ENCODE measurements at places on chromosomes 7 and 10.

DNA sequence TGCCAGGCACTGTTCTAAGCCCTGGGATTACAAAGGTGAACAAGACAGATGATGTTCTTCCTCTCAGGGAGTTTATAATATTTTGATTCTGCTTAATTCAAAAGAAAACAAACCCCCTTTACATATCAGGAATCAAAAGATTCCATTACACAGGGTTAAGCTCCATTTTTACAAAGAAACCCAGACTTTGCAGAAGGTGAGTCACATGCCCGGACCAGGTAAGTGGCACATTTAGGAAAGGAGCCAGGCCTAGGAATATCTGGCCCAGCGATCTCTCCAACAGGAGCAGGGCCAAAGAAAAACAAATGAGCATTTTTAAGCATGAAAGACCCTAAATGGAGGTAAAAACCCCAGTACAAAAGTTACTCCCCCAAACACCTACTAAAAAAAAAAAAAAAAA lies 1.1 kb downstream of the STN1 start:
- DNase-seq = no peak

- no peak for DNase-seq
These were observed 264.0 kb downstream of the ARL4A start for GRCh38 chr7:12951397-12951801.

- no peak for DNase-seq
These were observed 234.2 kb downstream of the CRPPA start for GRCh38 chr7:16187131-16187530.

GRCh38 chr7:133056370-133057238 lies 25.3 kb downstream of the CHCHD3 start:
- DNase-seq = no peak

GRCh38 chr7:103106005-103106702 lies 31.2 kb downstream of the ARMC10 start:
- no peak for DNase-seq

DNA sequence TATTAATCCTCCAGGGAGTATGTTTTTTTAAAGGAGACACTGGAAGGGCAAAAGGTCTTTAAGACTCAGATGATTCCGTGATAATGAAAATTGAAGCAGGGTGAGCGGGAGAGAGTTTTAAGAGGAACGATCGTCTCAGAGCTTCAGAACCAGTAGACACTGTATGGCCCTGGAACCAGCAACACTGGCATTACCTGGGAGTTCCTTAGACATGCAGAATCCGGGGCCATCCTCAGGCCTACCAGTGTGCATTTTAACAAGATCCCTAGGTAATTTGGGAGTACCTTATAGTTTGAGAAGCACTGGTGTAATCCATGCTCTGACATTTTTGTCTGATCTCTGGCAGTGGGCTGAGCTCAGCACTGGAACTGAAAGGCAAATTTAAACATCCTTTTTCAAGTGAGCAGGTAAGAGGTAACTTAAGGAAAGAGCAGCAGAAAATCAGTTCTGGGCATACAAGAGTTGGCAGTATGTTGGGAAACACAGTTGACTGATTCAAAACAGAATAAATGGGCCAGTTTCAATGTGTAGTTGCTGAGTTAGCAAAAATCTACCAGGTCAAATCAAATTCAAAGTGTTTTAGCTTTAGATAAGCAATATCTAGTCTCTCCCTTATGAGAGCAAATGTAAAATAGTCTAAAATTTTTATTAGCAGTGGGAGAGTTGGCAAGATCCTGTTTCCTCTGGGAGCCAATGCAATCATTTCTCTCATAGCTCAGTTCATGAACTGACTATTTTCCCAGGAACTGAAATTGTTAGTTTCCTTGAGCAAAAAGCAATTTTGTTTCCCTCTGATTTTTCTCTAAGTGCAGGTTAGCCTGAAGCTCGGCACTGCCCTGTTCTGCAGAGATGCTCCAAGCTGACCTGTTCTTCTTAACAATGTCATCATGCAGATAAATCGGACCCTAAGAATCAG lies 97.2 kb upstream of the ELMO1 start:
- DNase-seq = no peak

GRCh38 chr10:88528806-88529570 lies 54.1 kb downstream of the RNLS start:
- no peak for DNase-seq

DNA sequence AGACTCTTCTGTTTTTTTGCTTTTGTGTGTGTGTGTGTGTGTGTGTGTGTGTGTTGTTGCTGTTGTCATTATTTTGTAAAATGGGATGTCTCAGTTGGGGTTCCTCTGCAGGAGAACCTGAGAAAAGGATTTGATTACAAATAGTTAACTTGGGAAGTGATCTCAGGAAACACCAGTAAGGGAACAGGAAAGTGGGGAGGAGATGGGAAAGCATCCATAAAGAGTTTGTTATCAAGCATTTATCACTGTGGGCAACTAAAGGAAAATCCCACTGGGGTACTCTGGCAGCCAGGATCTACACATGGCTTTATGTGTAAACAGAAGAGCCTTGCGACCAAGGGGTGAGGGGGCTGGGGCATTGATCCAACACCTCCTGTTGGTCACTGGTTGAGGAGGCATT lies 485.4 kb downstream of the KCNMA1 start:
- DNase-seq = no peak

DNA sequence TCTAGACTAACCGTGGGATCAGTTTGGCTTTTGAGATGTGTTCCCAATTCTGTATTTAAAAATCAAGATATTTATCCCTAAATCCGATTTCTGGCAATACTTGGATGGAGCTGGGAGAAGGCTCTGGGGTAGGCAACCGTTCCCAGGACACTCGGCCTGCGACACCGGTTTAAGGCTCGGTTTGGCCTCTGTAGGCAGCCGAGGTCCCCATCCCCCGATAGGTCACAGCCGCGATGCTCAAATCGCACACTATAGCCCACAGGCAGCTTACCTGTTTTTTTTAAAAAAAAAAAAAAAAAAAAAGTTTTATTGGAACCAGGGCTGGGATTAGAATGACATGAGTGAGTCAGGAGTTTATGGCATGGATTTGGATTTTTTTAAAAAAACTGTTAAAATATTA lies 729 bp upstream of the TAF3 start:
- DNase-seq = no peak

DNA sequence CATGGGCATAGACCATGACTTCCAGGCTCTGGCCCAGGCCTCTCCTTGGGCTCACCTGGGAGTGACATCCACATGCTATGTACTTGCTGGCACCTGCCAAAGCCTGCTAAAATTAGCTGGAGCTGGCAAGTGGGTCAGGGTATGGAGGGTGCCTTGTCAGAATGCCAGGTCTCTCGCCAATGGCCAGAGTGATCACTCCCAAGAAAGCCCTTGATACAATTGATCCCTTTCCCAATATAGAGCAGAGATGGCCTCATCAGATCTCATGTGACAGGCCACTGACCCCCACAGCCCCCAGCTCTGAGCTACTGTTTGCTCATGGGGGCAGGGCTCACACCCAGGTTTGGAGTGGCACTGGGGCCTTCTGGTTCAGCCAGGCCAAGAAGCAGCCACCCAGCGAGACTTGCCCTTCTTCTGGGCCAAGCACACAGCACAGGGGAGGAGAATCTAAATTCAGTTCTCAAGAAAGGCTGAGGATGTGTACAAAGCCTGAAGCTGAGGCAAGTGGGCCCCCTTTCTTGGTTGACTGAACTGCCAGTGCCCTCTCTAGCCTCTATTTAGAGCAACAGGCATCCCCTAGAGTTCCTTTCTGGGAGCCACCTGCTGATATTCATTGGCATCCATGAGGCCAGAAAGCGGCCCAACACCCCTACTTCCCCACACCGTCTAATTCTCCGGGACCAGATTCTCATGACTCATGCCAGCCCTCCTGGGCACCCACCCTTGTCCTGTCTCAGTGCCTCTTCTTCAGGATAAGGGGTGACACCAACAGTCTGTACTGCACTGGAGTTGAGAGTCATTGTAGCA lies 18.9 kb upstream of the MYL7 start:
- DNase-seq = no peak

- DNase-seq = no peak
These were observed 194.2 kb upstream of the SVIL start for GRCh38 chr10:29828956-29829355.

GRCh38 chr7:30389791-30390190 lies 88.8 kb downstream of the NOD1 start:
- no peak for DNase-seq

- DNase-seq = no peak
These were observed 34.9 kb downstream of the COA1 start for GRCh38 chr7:43694399-43694748.

DNA sequence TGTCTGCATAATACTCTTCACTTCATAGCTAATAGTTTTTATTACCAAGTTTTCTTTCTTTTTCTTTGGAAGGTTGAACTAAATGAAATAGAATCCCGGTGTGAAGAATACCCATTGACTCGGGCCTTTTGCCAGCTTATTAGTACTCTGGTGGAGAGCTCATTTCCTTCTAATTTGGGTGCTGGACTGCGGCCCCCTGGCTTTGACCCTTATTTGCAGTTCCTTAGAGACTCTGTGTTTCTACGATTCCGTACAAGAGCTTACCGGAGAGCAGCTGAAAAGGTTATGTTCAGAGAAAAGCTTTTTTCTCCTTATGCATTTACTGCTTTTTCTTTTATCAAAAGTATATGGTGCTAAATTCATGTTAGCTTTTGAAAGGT lies 40.2 kb downstream of the NUP205 start:
- no peak for DNase-seq

- DNase-seq = no peak
These were observed 6.1 kb downstream of the NPY start for GRCh38 chr7:24290004-24290641.

- no peak for DNase-seq
These were observed 89.2 kb downstream of the ADCY1 start for GRCh38 chr7:45663167-45663921.

GRCh38 chr7:139576179-139576973 lies 52.9 kb downstream of the CLEC2L start:
- no peak for DNase-seq

DNA sequence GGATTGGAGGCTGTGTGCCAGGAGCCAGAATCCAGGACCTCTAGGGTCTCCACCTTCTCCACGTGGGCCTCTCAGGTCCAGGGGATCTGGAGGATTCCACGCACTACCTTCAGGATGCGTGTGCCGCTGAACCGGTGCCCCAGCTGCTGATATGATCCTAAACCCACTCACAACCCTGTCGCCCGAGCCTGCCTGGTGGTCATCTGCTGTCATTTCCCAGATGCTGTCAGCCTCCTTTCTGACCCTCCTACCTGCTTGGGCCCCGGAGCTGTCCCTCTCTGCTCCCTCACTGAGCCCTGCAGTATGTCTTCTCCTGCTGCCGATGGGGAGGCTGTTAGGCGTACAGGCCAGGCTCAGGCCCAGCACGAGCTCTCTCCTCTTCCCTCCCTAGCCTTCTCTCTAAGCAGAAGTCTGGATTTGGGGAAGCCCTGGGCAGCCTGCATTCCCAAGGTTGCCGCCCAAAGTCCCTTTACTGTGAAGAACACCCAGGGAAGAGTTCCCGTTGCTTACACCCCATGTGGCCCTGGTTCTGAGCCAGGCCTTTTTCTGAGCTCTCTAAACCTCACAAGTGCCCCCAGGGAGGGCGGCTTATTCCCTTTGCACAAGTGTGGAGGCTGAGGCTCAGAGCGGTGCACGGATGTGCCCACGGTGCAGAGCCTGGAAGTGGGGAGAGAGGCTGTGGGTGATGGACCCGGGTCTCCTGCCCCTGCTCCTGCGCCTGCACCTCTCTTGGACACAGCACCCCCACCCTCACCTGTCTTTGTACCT lies 30.8 kb upstream of the ZNF488 start:
- no peak for DNase-seq

DNA sequence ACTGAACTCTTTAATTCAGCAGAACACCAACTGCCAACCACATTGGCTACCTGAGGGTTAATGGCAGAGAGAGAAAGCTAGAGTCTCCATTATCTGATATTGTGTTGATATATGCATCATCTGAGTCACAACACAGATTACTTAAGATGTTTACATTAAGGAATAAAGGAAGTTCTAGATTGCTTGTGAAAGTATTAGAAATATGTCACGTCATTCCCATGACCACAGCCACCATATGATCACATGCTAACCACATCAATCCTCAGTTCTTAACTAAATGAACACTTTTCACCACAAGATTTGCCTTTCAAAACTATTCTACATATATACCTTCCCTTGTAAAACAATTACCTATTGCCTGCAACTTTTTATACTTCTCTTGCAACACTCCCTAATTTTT lies 337.9 kb downstream of the FGFR2 start:
- DNase-seq = no peak

GRCh38 chr10:110859973-110860376 lies 11.8 kb upstream of the PDCD4 start:
- no peak for DNase-seq

- DNase-seq = no peak
These were observed 90.2 kb downstream of the TACC2 start for GRCh38 chr10:122078965-122079795.

GRCh38 chr7:110065121-110065520 lies 1025.8 kb upstream of the LRRN3 start:
- DNase-seq = no peak

DNA sequence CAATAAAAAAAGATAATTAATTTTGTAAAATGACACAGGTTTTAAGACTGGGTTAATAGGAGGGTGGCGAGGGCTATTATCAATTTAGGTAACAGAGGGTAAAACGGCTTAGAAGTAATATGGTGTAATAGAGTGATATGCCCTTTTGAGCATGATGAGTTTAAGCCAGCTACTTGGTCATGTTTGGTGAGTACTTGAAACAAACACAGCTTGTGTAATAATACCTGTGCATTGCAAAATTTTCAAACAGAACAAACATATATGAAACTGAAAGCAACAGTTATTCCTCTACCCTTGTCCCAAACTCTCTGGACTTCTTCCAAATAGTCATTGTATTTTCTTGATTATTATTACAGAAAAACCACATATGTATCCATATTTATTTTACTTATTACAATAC lies 241.7 kb downstream of the MAGI2 start:
- no peak for DNase-seq

GRCh38 chr10:21385536-21385935 lies 139.9 kb downstream of the SKIDA1 start:
- no peak for DNase-seq

- DNase-seq = no peak
These were observed 964.4 kb downstream of the PCDH15 start for GRCh38 chr10:53836638-53837037.

DNA sequence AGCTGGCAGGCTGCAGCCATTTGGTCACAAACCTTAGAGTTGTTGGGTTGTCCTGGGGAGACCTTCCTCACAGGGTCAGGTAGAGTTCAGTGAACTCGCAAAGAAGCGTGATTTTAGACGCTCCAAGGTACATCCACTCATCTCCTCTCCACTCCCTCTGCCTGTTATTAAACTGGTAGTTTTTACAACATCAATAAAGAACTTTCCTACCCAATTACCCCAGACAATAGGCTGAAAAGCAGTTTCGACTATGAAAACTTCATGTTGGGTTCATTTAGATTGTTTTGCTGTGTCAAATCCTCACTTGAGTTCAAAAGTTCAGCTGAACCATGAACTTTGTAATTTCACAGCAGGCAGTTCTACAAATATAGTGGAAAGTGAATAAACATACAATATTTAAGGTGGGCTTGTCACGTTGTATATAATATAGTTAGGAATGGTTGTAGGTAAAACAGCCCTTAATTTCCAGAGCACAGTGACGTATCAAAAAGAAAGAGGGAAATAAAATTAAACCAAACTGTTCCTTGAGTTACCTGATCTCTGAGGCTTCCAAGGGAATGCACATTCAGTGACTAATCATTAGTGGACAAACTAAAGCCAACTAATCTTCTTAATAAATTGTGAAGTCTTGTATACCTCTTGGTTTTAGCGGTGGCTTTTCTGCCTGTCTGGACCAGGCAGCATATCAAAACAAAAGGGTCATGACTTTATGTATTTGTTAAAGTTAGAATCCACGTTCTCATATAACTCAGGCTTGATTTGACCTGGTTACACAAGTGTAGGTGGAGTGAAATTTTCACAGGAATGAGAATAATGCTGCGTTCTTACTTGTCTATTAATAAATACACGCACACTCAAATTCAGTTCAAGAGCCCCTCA lies 100.5 kb downstream of the CYP26A1 start:
- DNase-seq = no peak
